Germinal center (tissue), 1 donor: ENCODE measurements at places on chromosomes 13 and 19.
A peak's percentile ranks its signal among the peaks of the same experiment; 100 is the strongest.

DNA sequence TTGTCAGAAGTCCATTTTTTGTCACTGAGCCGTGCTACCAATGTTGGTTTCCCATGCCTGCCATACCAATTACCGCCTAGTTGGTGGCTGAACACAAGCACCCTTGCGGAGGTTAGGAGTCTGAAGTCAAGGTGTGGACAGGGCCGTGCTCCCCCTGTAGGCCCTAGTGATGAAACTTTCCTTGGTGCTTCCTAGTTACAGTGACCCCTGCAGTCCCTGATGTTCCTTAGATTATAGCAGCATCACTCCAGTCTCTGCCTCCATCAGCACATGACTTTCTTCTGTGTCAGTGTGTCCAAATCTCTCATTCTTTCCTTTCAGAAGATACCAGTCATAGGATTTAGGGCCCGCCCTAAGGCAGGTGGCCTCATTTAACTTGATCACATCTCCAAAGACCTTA lies 99.0 kb downstream of the MYO16 start:
- DNase-seq: no peak

DNA sequence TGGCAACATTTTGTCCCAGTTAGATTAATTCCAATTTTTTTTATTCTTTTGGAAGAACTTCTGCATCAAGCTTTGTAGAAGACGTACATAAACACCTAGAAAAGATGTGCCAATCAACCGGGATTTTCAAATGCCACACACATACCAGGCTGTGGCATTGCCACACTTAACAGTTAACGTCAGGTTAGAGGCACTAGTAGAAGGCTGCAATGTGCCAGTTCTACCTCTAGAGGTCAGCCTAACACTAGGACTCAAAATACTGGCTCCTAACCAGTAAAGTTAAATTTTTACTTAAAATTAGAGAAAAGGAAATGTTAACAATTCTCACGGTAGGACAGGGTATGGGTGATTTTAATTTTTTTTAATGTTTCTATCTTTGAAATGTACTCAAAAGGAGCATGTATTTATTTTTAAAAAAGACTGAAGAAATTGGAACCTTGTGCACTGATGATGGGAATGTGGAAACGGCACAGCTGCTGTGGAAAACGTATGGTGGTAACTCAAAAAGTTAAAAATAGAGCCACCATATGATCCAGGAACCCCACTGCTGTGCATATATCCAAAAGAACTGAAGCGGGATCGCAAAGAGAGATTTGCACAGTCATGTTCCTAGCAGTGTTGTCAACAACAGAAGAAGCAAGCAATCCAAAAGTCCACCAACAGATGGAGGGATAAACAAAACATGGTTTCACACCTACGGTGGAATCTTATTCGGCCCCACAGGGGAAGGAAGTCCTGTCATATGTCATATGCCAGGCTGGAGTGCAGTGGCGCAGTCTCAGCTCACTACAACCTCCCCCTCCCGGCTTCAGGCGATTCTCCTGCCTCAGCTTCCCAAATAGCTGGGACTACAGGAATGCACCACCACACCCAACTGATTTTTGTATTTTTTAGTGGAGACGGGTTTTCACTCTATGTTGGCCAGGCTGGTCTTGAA lies 30.3 kb downstream of the CRYL1 start:
- peak; percentile 64 for DNase-seq

DNA sequence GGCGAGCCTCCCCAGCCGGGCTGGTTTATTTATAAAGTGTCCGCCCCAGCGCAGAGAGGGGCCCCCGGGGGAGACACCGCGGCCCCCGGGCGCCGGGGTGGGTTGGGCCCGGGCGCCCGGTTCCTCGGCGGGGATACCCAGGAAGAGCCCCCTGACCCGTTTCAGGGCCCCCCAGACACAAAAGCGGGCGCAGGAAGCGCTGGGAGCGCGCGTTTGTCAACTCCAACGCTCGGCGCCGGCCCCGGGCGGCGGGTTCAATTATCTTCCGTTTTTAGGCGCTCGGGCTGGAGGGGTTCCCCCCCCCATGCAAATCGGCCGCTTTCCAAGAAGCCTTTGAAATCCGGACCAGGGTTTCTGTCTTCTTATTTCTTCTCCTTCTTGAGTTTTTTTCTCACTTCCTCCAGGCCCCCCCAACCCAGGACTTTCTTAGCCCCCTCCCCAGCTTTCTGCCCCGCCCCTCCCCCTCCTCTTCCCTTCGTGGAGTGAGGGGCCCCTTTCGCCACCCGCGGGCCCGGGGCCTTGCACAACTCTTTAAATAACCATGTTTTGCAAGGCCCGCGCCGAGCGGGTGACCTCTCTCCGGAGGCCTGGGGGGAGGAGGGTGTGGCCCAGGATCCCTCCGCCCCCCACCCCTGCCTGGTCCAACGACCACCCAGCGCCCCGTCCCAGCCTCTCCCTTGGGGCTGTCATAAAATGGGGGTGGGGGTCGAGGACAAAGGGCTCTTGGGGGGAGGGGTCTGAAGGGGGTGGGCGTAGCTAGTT lies 935 bp downstream of the ARID3A start:
- DNase-seq: peak; percentile 83

DNA sequence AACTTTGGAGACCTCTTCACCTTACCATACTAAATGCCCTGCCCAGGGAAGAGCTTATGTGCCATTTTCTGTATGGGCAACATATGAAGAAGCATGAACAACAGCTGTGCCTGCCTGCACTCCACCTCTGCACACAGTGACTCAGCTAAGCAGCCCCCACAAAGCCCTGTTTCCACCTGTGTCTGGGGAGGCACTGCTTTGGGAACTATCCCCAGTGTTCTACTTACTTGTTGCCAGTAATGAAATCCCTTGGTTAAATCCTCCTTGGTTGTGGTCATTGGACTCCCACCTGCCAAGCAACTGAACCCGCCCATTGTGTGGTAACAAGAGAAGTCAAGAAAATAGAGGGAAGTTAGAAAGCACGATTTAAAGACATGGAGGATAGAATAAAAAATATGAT lies 84.6 kb downstream of the NALCN start:
- no peak for DNase-seq

DNA sequence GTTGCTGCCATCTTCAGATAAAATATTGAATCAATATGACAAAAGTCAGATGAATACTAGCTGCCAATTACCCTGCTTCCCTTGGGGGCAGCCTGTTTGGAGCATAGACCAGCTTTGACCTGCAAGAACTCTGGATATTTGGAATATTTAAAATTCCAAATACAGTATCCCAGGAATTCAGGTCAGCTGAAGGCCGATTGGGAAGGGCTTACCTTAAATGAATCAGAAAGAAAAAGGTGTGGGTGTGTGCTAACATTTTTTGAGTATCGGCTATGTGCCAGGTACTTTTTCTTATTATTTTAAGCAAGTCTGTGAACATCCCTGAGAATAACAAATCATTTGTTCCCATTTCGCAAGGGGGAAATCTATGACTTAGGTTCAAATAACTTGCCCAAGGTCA lies 1.8 kb upstream of the RUBCNL start:
- no peak for DNase-seq

GRCh38 chr13:74062933-74063332 lies 71.3 kb downstream of the KLF12 start:
- DNase-seq: peak; percentile 31

GRCh38 chr13:21573920-21574712 lies 29.9 kb downstream of the MICU2 start:
- no peak for DNase-seq

DNA sequence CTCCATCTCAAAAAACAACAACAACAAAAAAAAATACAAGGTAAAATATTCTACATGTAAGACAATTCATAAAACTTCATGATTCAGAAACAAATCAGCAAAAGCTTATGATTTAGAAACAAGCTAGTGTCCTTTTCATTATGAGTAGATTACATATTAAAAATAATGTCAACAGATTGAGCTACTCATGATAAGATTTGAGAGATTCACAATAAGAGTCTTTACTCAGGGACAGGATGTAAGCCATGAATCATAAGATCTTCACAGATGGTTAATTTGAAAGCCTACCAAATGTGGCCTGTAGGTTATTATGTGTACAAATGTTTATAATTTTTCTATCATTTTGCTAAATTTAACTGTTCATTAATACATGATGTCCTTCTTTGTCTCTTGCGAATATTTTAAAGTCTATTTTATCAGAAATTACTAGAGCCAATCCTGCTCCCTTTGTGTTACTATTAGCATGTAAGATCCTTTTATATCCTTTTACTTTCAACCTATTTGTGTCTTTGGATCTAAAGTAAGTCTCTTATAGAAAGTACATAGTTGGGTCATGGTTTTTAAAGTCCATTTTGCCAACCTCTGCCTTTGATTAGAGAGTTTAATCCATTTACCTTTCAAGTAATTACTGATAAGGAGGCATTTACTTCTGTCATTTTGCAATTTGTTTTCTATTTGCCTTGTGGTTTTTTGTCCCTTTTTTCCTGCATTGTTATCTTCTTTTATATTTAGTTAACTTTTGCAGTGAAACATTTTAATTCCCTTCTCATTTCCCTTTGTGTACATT lies 68.3 kb upstream of the RXFP2 start:
- DNase-seq: no peak

- DNase-seq: no peak
Observed at GRCh38 chr13:30121666-30122065, 185.7 kb downstream of the KATNAL1 start.

DNA sequence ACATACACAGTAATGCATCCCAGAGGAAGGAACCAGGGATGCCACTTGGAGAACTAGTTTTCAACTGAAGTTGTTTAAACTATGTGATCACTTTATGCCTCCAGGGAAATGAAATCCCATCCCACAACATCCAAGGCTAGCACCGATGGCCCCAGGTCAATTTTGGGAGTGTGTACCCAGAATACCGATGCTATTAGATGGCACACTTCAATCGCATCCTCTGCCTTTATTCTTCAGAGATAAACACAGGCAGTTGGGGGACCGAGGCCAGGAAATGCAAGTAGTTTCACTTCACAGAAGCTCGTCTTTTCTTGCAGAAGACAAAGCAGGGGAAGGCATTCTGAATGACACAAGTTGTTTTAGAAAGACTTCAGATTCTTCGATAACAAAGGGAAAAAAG lies 13.8 kb downstream of the STK24 start:
- no peak for DNase-seq

GRCh38 chr19:47486900-47487299 lies 2.9 kb upstream of the KPTN start:
- no peak for DNase-seq

DNA sequence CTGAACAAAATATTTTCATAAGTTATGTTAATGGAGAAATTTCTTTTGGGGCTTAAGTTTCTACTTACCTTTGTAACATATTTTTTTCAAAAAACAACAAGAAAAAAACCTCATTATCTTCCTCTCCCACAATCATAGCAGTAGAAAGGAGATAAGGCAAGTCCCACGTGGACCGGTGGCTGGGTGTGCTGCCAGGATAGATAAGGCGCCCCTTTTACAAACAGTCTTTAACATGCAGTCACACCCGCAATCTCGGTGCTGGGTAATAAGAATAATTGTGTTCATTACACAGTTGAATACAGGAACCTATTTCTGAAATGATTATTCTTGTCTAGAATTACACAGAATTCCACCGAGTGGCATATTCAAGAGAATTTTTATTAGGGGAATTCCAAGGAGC lies 1202.3 kb downstream of the UQCRFS1 start:
- no peak for DNase-seq

- DNase-seq: no peak
Observed at GRCh38 chr19:41161903-41162302, 31.1 kb upstream of the CYP2S1 start.

DNA sequence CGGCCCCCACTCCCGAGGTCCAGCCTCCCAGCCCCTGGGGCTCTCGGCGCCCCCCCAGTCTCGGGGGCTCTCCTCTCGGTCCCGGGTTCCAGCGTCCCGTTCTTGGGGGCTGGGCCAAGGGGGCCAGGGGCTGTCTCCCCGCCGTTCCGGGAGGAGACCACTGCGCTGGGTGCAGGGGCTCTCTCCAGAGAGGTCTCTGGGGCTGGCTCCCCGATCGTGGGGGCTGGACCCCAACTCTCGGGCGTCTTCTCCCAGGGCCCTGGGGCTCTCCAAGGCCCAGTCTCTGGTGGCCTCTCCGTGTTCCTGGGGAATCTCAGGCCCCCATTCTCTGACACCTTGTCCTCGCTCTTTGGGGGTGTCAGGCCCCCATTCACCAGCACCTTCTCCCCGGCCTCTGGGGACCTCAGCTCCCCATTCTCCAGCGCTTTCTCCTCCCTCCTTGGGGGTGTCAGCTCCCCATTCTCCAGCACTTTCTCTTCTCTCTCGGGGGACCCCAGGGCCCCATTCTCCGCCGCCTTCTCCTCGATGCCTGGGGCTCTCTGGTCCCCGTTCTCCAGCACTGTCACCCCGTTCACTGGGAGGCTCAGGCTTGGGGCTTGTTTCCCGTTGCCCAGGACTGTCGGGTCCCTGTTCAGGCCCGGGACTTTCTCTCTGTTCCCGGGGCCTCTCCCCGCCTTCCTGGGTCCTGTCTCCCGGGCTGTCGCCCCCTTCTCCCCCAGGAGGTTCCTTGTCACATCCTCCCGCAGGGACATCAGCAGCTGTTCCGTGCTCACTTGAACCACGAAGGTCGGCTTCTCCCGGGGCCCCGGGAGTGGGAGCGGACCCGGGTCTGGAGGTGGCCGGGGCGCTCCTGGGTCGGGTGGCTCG lies 13.7 kb downstream of the LMTK3 start:
- DNase-seq: no peak

DNA sequence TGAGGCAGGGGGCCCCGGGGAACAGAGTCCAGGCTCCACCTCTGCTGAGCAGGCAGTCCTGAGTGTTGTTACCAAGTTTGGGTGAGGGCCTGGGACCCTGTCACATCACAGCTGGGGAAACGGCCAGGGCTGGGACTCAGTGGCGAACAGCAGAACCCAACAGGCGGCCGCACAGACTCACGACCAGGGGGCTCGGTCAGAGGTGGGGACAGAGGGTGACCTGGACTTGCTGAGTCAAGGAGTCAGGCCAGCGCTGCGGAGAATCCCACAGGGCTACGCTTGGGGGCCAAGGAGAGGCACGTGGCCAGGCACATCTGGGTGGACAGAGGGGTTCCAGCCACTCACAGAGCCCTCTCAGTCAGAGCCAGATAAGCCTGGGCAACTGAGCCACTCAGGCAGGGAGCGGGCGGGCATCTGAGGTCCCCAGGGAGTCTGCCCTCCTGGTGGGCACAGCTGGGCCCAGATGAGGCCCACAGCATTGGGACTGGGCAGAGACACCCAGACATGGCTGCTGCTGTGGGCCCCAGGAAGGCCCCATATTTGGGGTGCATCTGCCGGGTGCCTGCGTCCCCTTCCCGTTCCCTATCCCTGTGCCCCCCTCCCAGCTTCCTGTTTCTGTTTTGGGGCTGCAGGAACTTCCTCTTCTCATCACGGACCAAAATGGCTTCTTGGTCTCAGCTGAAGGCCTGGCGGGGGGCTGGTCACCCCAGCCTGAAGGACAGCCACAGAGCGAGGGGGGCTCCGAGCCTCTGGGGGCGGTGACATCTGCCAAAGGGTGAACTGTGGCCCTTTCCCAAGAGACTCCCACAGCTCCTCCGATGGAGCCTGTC lies 34.0 kb downstream of the CEBPA start:
- DNase-seq: no peak
